ENCODE measurements at places on chromosomes 7 and 10.

GRCh38 chr7:47290466-47290865, 291.4 kb downstream of the TNS3 start:
- no peak for DNase-seq

- no peak for DNase-seq
Observed at GRCh38 chr7:157219154-157219553, 80.4 kb downstream of the UBE3C start.

- DNase-seq = no peak
Observed at GRCh38 chr10:110083884-110084283, 76.1 kb downstream of the ADD3 start.

DNA sequence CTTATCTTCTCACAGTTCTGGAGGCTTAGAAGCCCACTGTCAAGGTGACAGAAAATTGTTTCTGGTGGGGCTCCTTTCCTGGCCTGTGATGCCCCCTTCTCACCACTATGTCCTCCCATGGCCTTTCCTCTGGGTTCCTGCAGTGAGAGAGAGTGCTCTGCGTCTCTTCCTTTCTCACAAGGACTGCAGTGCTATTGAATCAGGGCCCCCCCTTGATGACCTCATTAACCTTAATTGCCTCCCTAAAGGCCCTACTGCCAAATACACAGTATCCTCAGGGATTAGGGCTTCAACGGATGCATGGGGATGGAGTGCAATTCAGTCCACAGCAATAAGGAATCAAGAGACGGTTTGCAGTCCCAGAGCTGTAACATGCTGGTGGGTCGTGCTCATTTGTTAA, 82.0 kb upstream of the GRB10 start:
- DNase-seq = no peak

DNA sequence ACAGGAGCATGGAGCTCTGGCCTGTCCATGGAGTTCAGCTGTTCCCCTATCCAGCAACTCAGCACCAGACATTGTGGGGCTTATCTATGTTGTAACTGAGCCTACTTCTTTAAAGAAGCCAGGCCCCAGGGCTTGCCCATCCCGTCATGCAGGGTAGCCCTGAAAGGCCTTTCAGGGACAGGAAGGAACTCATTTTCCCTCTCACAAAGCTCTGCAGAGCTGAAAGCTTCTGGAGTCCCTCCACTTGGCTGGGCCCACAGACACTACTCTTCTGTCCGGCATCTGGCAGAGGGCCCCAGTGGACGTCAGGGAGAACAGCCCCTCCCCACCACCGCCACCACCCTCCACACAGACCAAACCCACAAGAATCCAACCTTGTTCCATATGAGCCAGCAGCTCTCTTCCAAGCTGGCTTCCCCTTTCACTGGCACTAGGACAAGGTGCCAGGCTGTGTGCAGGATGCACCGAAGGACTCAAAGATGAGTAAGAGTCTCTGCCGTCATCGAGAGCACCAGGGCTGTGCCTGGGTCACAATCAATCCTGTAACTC, 33.1 kb downstream of the DENND2A start:
- DNase-seq = no peak

DNA sequence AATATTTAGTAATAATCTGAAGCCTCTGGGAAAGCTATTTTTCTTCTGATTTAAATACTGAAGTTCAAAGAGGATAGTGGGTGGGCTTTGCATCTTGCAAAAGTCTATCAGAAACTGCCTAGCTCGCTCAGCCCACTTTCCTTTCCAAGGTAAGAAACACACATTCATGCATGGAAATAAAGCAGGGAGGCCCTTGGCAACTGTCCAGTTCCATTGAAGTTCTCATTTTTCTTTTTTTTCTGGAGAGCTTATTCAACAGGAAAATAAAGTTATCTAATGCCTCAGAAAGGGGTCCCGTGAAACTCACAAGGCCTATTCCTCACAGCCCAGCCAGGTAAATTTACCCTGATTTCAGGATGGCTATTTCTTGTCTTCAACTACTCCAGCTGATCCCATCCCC, 654.9 kb downstream of the KCNMA1 start:
- no peak for DNase-seq

DNA sequence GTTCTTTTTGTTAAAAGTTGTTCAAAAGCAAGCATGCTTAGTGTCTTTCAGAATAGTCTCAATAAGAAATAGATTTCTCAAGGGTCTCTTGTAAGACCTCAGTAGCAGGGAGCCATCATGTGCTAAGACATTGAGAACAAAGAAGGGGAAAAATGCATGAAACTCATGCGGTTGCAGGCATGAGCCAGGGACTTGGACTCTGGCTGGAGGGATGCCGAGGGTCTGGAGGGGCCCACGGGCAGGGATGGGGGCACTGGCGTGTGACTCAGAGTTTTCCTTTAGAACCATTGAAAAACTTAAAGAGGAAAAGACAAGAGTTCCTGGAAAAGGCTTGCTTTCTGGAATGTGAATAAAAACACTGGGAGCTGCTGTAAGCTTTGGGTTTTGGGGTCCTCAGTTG, 253.3 kb downstream of the CCDC3 start:
- DNase-seq = no peak
